ENCODE measurements at places on chromosomes 7 and 10.
A peak's percentile ranks its signal among the peaks of the same experiment; 100 is the strongest.

DNA sequence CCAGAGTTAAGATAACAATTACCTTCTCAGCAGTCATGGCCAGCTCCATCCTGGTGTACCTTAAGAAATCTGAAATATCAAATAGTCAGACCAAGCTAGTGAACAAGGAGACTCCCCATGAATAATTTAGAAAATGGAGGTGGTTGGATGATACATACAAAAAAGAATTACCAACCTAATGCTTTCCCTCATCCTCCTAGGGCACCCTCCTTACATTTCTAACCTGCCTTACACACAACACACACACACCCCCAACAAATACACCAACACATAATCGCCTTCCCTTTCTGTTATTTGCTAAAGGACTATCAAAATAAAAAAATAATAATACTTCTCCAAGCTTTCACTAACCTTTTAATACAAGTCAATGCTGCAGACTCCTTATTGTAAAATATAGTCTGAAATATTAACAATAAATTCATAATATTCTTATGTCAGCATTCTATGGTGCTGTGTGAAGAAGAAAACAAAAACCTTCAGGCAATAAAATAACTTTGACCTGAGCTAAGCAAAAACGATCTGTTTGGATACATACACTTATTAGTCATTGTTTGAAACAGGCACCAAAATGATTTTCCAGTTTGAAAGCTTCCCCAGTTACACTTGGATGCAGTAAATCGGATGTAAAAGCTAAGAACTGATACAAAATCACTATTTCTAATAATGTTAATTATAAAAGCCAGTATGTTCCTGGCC, 3.4 kb downstream of the TWIST1 start:
- H3K36me3 ChIP-seq: no peaks in the 10 kb centered on the region
- peak overlapping the region; percentile 48 for H3K4me3 ChIP-seq
- DNase-seq: no peak
- H3K27me3 ChIP-seq: peaks cover 95% of the 10 kb centered on the region

DNA sequence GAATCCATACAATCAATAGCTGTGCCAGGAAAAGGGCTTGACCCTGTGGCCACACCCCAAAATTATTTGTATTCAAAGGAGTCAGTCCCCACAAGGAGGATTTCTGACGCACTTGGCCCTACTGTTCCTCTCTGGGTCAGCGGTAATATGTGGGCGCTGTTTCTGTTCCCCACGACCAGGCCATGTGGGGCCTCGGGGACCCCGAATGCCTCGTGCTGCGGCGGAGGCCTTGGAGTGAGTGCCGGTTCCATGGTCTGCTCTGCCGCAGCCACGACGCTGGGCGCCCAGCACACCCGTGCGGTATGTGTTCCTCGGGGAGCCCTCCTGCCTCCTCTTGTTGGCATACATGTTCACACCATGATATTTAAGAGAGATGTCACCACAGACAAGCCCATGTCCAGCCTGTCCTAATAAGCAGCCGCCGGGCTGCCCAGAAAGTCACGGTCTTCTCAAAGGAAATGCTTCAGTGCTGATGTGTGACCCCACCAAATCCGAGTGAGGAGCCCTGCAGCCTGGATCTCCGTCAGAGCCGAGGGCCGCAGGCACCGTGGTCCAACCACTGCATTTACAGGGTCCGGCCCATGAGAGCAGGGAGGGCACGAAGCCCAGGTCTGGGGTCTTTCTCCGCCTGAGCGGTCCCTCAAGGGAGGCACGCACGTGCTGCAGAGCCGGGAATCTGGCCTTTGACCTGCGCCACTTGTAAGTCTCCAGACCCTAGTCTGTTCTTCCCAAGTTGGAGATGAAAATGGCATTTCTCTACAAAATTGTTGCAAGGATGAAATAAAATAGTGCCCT, 36.0 kb downstream of the EN2 start:
- peaks cover 44% of the 10 kb centered on the region for H3K4me1 ChIP-seq
- H3K27me3 ChIP-seq: peaks cover 20% of the 10 kb centered on the region
- H3K27ac ChIP-seq: no peak overlapping the region
- H3K4me3 ChIP-seq: no peak overlapping the region
- DNase-seq: no peak

DNA sequence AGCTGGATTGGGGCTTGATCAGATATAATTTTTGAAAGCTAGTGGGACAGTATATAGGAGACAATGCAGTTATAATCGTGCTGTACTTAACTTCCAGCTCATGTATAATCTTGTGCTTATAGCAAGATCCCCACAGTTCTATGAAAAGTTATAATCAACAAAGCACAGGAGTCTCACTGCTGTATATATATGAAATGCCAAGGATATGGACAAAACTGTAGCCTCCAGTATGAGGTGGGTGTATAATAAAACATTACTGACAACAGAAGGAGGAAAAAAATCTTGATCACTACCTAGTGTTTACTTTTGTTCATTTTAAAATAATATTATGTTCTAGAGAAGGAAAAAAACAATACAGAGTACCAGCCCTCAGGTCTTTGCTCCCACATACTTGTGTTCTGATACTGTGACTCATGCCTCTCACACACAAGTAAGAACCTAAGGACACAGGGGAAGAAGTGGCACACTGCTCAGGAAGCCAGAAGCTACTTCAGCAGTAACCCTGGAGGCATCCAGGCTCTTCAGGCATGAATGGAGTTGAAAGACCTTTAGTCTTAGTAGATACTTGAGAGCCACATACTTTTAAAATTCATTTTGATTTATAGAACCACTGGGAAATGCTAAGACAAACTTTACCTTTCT, 265.7 kb upstream of the IMMP2L start:
- H3K36me3 ChIP-seq: peaks cover 4% of the 10 kb centered on the region
- no peaks in the 10 kb centered on the region for H3K4me1 ChIP-seq
- H3K27me3 ChIP-seq: peaks cover 5% of the 10 kb centered on the region
- no peak overlapping the region for H3K27ac ChIP-seq
- H3K4me3 ChIP-seq: no peak overlapping the region

- H3K36me3 ChIP-seq: peaks cover 16% of the 10 kb centered on the region
- H3K4me3 ChIP-seq: no peak overlapping the region
- H3K4me1 ChIP-seq: peaks cover 8% of the 10 kb centered on the region
- no peaks in the 10 kb centered on the region for H3K27me3 ChIP-seq
- no peak for DNase-seq
These were observed 140.1 kb downstream of the DNAJB6 start for GRCh38 chr7:157476654-157477549.

DNA sequence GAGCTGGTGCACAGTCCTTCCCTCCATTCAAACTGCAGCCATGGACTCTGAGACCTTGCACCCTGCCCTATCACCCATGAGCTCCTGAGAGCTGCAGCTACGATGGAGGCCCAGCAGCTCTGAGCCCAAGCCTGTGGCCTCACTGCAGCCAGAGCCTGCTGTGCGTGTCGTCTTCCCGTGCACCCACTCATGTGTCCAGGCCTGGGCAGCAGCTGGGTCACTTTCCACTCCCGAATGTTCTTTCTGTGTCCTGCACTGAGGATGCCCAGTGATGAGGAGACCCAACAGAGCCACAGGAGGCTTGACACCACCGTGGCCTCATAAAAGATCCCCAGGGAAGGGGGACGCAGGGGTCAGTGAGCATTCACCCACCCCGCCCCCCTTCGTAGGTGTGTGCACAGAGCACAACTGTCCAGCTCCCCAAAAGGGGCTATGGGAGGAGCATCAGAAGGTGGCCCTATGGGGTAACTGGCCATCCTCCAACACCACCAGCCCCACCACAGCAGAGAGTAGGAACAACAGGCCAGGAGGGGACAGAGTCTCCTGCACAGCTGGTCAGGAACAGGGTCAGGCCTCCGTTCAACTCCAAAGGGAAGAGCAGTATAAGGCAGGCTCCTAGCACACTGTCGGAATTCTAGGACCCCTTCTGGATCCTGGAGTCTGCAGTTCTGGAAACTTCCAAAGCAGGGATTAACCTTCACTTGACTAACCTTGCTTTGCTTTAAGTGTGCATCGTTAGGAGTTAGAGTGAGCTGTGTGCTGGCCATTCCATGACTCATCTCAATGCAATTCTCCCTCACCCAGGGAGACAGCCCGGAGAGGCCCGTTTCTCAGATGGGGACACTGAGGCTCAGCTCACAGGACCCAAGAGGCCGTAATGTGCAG, 52.6 kb downstream of the RASGEF1A start:
- H3K27me3 ChIP-seq: no peaks in the 10 kb centered on the region
- DNase-seq: no peak
- no peak overlapping the region for H3K27ac ChIP-seq
- H3K4me1 ChIP-seq: peaks cover 8% of the 10 kb centered on the region

GRCh38 chr7:33076737-33077136, 14.2 kb upstream of the NT5C3A start:
- no peaks in the 10 kb centered on the region for H3K36me3 ChIP-seq
- H3K27ac ChIP-seq: no peak overlapping the region
- H3K4me3 ChIP-seq: no peak overlapping the region
- no peaks in the 10 kb centered on the region for H3K4me1 ChIP-seq
- no peak for DNase-seq

DNA sequence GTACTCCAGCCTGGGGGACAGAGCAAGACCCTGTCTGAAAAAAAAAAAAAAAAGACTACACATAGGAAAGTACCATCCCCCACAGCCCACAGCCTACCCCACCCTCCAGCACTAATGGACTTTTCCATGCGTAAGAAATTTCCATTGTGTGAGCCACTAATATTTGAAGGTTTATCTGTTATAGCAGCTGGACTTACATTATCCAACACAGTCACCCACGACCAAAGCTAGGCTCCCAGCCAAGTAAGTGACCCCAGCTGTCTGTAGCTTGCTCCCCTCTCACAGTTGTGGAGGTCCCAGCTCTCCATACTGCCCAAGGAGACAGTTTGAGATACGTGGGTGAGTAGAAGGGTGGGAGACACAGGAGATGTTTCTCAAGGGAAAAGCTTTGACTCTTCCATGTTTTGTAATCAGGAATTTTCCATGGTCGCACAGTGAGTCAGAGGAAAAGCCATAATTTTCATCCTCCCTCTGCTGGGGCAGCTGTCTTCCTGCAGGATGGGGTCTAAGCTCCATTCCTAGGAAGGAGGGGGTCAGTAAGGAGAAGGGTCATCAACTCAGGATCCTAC, 57.4 kb downstream of the CAV1 start:
- no peaks in the 10 kb centered on the region for H3K27me3 ChIP-seq
- H3K36me3 ChIP-seq: no peaks in the 10 kb centered on the region
- no peak for DNase-seq
- H3K4me3 ChIP-seq: no peak overlapping the region
- peaks cover 15% of the 10 kb centered on the region for H3K4me1 ChIP-seq
- H3K27ac ChIP-seq: no peak overlapping the region

GRCh38 chr7:39616138-39616537, 7.2 kb upstream of the RALA start:
- no peak overlapping the region for H3K27ac ChIP-seq
- DNase-seq: no peak
- no peak overlapping the region for H3K4me3 ChIP-seq
- no peaks in the 10 kb centered on the region for H3K36me3 ChIP-seq

GRCh38 chr10:30467651-30468338, 33.8 kb downstream of the MAP3K8 start:
- H3K4me1 ChIP-seq: no peaks in the 10 kb centered on the region
- no peaks in the 10 kb centered on the region for H3K36me3 ChIP-seq
- no peak for DNase-seq
- H3K27me3 ChIP-seq: no peaks in the 10 kb centered on the region

GRCh38 chr7:106313966-106314365, 29.2 kb upstream of the NAMPT start:
- H3K27ac ChIP-seq: no peak overlapping the region
- no peak for DNase-seq
- no peaks in the 10 kb centered on the region for H3K36me3 ChIP-seq
- no peaks in the 10 kb centered on the region for H3K4me1 ChIP-seq
- no peaks in the 10 kb centered on the region for H3K27me3 ChIP-seq

DNA sequence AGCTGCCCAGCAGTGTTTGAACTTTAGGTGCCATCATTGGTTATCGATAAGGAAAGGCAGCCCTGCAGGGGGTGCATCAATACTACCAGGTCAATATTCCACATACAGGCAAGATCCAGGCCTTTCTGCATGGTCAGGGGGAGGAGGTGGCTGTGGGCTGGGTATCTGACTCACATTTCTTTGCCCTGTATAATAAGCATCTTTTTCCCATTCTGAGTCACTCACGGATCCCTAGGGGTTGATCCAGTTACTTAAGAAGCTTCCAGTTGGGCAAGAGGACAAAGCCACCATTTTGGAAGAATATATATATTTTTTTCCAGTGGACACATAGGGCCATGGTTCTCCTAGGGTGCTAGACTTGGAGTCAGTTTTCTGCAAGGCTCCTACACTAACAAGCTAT, 114.2 kb upstream of the HABP2 start:
- no peak overlapping the region for H3K4me3 ChIP-seq
- DNase-seq: no peak
- H3K27ac ChIP-seq: peak overlapping the region; percentile 40
- H3K36me3 ChIP-seq: no peaks in the 10 kb centered on the region
- peaks cover 6% of the 10 kb centered on the region for H3K4me1 ChIP-seq

GRCh38 chr10:92688927-92689662, 660 bp upstream of the HHEX start:
- peaks cover 19% of the 10 kb centered on the region for H3K4me1 ChIP-seq
- peaks cover 6% of the 10 kb centered on the region for H3K36me3 ChIP-seq
- DNase-seq: peak; percentile 31
- H3K27ac ChIP-seq: no peak overlapping the region
- peak overlapping the region; percentile 83 for H3K4me3 ChIP-seq
- H3K27me3 ChIP-seq: peaks cover 92% of the 10 kb centered on the region

DNA sequence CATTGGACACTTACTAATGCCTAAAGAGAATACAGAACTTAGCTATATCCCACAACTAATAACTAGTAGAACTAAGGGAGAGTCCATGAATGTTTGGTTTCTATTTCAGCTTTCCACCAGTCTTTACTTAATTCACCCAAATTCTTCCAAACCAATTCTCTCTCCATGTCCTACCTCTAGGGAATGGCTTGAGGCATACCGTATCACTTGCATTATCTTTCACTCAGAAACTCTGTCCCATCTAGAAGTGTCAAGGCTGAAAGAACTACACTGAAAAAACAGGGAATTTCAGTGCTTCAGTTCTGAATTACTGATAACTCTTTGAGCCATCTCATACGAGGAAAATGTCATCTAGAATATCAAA, 758 bp downstream of the TMEM168 start:
- H3K4me1 ChIP-seq: peaks cover 35% of the 10 kb centered on the region
- H3K4me3 ChIP-seq: peak overlapping the region; percentile 89
- DNase-seq: no peak
- peaks cover 17% of the 10 kb centered on the region for H3K36me3 ChIP-seq
- H3K27ac ChIP-seq: peak overlapping the region; percentile 96

- H3K36me3 ChIP-seq: peaks cover 7% of the 10 kb centered on the region
- no peaks in the 10 kb centered on the region for H3K27me3 ChIP-seq
- DNase-seq: no peak
- H3K27ac ChIP-seq: no peak overlapping the region
- no peak overlapping the region for H3K4me3 ChIP-seq
These were observed 379.1 kb upstream of the GALNT17 start for GRCh38 chr7:70752794-70753241.

DNA sequence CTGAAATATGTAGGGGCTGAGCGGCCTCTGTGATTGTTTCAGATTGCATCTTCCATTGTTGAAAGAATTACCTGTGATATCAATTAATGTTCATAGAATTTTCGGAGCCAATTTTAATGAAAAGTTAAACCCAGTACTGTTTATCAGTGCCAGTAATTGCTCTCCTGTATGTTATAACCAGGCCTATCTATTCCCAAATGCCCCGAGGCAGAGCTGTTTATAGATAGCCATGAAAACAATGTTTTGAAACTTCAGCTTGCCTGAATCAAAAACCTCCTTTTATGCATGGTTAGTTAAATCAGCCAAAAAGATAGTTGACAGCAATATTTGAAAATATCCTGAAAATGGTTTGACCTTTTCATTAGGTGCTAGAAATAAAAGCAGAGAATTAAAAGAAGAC, 50.1 kb upstream of the HDAC9 start:
- no peak for DNase-seq
- H3K36me3 ChIP-seq: no peaks in the 10 kb centered on the region
- H3K27me3 ChIP-seq: no peaks in the 10 kb centered on the region
- no peak overlapping the region for H3K4me3 ChIP-seq
- peaks cover 15% of the 10 kb centered on the region for H3K4me1 ChIP-seq
